ENCODE measurements at places on chromosomes 1 and 21.

DNA sequence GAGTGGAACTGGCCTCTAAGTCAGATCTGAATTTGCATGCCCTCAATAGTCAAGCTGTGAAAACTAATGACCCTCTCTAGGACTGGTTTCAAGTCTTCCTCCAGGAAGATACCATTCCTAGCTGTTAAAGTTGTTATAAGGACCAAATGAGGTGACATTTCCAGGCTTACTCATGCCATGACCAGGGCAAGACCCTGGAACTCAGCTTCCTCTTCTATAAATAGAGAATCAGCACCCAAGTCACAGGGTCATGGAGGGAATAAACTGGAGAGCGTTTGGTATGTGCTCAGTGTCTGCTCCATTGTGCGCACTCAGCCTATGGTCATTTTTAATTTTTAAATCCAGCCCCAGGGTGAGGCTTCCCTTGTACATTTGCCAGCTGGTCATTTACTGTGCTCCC, 2.5 kb downstream of the S100A9 start:
- ATAC-seq, result no peak

DNA sequence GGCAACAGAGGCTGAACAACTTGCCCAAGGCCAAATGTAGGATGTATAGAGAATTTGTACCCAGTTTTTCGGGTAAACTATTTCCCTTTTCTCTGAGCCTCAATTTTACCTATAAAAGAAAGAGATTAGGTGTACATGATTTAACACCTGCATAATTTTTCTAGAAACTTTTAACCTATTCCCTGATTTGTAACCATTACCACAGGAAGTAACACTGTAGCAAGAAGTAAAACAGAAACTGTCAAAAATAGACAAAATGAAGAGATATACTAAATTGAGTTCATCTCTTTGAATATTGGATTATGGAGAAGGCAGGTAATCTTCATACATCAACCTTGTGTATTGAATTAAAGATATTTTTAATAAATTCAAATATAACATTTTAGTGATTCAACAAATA, 136.2 kb downstream of the ZC3H11B start:
- no peak for ATAC-seq

GRCh38 chr1:9990944-9991343, 6.1 kb upstream of the RBP7 start:
- no peak for ATAC-seq

DNA sequence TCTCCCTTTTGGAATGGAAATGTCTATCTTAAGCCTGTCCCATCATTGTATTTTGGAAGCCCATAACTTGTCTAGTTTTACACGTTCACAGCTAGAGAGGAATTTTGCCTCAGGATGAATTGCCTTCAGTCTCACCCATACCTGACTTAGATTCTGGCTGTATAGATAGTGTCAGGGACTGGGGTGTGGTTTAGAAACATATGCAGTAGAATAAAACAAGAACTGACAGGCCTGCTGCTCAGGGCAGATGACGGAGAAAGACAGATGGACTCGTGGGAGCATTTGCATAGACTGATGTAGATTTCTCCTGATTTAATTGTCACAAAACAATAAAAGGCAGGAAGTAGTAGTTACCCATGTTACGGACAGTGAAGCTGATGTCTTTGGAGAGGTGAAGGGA, 166.7 kb downstream of the UCK2 start:
- no peak for ATAC-seq

DNA sequence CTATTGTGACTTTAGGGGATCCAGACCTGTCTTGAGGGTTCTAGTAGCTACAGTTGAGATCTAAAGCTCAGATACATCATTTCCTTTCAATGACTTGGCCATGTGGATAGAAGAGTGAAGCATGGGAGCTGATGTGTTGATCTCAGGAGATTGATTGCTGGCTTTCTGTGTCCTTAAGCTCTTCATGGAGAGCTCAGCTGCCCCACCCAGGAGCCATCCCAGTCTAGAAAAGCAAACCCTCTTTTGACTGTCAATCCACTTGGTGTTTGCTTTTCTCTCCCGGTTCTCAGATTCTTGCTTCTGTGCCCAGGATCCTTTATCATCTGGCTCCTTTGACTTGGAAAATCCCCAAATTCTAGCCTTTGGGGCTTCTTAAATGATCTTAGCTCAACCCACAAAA, 87.2 kb downstream of the ATP1A1 start:
- ATAC-seq, result no peak

DNA sequence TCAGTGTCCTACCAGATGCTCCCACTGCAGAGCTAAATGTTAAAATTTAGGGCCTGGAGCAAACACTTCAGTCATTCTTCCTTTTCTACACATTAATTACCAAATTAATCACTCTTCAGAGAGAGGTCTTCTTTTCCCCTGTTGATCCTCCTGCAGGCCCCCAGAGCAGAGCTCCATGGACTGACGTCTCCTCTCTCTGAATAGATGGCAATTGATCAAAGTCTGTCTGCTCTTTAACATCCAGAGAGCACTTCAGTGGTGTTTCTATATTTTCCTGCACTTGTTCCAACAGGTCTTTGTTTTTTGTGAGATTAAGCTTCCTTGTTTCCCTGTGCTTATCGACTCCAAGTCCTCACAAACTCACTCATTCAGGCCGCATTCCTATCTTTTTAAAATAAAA, 239.3 kb downstream of the SIPA1L2 start:
- ATAC-seq, result peak; percentile 44

DNA sequence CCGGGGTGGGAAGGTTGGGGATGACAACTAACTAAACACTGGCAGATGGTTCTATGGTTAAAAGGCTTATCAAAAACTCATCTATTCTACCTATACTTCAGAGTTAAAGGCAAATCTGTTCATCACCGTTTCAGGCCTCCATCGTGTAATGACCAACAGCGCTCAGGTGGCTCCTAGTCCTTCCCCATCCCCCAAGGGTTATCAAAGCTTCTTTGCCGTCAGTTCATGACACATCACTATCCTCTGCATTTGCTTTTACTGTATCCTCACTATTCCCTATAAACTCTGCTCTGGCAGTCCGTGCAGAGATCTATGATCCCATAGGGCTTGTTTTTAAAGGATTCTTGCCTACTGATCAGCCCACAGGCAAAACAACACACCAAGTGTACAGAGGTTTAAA, 8.2 kb downstream of the HMGN1 start:
- ATAC-seq, result no peak

GRCh38 chr1:21490774-21491487, 18.3 kb upstream of the ALPL start:
- ATAC-seq, result peak; percentile 83

DNA sequence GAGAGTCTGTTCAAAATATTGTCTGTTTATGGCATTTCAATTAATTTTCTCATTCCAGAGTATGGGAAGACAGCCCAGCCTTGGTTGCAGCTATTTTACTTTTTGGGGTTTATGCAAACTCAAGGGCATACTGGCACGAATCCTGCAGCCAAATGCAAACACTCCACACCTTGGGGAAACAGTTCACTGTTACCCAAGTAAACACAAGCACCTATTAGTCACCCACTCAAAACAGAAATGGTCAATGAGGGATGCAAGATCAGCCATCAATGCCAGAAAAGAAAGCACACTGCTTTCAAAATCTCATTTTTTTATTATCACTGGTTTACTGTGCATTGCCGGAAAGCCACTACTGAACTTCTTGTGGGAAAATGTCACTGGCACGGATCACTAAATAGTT, 170.6 kb downstream of the RUNX1 start:
- ATAC-seq, result no peak

DNA sequence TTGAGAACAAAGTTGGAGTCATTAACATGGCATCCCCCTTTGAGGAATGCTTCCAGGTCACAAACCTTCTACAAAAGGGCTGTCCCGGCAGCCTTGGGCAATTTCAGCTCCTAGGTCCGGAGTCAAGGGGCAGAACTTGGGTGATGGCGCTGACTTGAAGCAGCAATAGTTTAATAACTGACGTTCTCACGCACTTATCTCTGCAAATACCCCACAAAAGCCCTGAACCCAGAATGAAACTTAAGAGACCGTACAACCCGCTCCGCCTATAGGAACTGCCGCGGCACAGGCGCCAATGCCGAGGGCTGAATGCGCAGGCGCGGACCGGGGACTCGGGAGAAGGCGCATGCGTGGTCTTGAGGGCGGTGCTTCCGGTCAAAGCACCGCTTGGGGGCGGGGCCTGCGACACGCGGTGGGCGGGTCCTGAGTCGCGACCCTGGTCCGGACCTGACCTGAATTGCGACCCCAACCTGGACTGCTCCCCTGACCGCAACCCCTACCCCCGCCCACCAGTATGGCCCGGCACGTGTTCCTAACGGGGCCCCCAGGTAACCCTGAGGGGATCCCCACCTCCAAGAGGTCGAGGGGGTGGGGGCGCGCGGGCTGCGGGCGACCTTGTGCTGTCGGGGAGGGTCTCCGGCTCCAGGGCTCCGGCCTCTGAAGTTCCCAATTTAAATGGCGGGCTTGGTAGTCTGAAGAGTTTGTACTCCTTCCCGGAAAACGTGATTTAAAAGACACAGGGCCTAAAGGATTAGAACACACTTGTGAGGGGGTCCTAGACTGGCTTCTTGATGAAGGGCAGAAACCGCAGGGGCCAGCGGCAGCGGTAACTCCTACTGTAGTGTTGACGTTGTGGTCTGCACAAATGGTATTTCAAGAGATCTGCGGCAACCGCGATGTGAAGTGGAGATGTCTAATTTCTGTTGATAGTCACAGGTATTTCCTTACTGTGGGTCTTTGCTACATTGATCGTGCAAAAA, at the start of gene NTPCR:
Gene NTPCR (plus strand): TSS at position 415 of the 980 bp plus-strand sequence. CDS start 100 bp downstream, at position 515.
- peak; percentile 86 for ATAC-seq

DNA sequence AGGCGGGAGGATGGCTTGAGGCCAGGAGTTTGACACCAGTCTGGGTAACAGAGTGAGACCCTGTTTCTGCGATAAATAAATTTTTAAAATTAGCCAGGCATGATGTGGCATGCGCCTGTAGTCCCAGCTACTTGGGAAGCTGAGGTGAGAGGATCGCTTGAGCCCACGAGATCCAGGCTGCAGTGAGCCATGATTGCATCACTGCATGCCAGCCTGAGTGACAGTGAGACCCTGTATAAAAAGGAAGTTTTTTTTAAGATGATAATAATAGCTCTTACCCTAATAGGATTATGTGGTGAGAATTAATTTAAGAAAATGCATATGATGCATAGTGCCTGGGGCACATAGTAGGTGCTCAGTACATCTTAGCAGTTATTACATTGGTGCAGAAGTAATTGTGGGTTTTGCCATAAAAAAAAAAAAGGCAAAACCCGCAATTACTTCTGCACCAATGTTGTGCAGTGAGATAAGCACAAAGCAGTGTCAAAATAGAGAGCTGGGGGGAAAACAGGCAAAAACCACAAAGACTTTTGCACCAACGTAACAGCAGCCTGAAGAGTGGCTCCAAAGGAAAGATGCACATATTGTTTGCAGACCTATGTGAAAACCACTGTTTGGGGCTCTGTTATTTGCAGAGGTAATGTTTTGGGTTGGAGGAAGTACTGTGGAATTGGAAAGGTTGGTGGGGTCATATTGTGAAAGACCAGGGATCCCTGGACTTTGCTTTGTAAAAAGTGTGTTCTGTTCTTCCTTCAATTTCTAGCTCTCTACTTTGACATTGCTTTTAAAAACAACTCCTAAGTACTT, 72.4 kb downstream of the PLXNA2 start:
- ATAC-seq, result no peak

- ATAC-seq, result no peak
Measured at GRCh38 chr1:56169856-56170255, 409.5 kb downstream of the PLPP3 start.

GRCh38 chr1:88029899-88030298, 654.2 kb upstream of the PKN2 start:
- no peak for ATAC-seq

DNA sequence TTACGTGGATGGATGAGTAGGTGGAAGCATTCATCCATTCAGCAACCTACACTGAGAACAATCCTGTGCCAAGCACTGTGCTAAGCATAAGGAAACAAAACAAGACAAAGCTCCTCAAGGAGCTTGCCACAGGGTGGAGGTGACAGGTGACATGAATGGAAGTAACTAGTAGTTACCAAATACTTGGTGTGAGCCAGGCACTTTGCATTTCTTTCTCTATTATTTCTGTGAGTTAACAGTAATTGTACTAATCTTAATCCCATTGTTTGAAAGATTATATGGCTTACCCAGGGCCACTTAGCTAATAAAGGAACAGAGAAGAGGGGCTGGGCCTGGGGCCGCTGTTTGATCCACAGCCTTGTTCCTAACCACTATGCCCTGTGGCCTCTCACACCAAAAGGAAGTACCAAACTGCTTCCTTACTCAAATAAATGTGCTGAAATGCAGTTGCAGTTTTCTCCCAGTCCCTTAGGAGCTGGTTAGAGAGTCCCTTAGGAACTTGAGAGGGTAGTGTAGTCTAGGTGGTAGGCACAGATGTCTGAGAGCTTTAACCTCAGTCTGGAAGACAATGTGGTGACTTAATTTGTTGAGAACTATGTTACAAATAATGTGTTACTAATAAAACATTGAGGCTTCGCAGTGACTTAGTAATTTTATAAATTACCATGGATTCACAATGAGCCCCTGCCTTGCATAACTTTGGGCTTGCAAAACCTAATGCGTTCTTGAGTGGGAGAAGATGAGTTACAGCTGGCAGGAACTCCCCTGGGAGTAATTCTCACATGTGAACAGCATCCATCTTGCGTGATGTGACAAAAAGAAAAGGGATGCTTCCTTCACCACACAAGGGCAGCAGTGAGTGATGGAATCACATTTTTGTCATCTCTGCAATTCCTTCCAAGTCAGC, 69.8 kb downstream of the MPZL1 start:
- ATAC-seq, result peak; percentile 70

- peak; percentile 3 for ATAC-seq
Measured at GRCh38 chr1:26994020-26994786, 711 bp downstream of the TRNP1 start.

GRCh38 chr1:4220362-4220761, 320.3 kb upstream of the C1orf174 start:
- no peak for ATAC-seq
